ENCODE measurements at places on chromosomes 7 and 10. TPM values are rescaled to one million over a fixed set of nuclear protein-coding genes. Genes with fewer than 3 reads are reported as not detected.

The TYW1 gene
- total RNA-seq, result 14.9 TPM

The TMEM229A gene
- not detected for total RNA-seq

The C7orf57 gene
- 0.20 TPM for total RNA-seq

The GRB10 gene
- total RNA-seq, result 54.0 TPM

The CNTNAP2 gene
- not detected for total RNA-seq

The DENND2A gene
- total RNA-seq, result 0.41 TPM

The C10orf105 gene
- total RNA-seq, result not detected

The CC2D2B gene
- not detected for total RNA-seq

All from A549 treated with ZK216348 at 1 μM for 4 hours (cell line).